IPS-NIHi11 (cell line): ENCODE measurements at places on chromosomes 6 and 20.

DNA sequence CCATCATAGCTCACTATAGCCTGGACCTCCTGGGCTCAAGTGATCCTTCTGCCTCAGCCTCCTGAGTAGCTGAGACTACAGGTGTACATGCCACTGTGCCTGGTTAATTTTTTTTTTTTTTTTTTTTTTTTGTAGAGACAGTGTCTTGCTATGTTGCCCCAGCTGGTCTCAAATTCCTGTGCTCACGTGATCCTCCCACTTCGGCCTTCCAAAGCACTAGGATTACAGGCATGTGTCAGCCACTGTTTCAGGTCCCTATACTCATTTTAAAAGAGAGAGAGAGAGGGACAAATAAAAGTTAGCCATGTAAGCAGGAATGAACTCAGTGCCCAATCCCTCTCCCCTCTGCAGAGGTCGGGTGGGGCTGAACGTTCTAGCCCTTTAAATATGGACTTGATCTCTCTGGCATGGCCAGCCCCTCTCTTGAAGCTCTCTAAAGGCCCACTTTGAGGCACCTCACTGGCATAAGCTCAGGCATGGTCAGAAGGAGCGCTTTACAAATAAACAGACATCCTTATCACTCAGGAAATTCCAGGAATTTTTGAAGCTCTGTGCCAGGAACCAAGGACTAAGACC lies 9.0 kb upstream of the SERPINB1 start:
- no peak for DNase-seq

- no peak for DNase-seq
Measured at GRCh38 chr6:75118925-75119515, 86.8 kb downstream of the COL12A1 start.

DNA sequence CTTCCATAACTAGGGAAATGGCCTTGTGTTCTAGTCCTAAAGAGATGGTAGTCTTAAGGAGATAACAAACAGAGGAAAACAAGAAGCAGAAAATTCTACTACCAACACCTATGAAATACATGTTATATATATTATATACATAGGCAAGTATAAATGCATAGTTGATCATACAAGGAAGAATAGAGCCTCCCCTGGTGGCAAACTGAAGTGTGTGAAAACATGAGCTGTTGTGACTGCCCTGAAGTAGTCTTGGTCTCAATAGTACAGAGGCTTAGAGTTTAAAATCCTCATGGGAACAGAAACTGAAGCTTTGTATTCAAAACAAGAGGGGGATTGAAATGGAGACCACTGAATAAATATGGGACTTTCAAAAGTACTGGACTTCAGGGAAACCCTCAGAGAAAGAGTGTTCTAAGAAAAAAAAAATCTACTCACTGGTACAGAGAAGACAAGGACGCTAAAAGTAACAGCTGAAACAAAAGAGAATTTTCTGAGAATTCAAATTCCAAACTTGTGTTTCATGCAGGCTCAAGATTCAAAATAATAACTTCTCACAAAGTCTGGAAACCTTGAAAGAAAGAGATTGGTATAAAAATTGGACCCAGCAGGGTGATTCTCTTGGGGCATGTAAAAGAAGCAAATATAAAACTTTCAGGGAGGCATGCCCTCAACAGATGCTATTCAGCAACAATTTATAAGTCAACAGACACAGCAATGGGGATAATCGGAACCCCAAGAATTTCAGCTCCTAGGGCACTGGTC lies 59.7 kb upstream of the SAMD3 start:
- DNase-seq, result peak; percentile 31

- DNase-seq, result no peak
Measured at GRCh38 chr20:2293486-2293885, 2.3 kb upstream of the TGM3 start.

DNA sequence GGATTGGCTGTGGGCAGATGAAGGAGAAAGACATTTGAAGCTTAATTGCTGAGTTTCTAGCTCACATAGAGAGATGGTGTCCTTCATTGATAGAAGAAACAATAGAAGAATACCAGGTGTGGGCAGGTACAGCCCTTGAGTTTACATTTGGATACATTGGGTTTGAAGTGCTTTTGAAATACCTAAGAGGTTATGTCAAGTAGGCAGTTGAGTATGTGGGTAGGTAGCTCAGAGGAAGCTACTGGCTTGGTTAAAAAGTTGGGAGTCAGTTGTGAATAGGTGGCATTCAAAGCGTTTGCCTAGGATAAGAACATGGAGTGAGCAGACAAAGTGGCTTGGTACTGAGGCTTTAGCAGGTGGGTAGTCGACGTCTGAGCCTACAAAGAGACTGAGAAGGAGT lies 25.0 kb downstream of the NDUFAF5 start:
- DNase-seq, result no peak

DNA sequence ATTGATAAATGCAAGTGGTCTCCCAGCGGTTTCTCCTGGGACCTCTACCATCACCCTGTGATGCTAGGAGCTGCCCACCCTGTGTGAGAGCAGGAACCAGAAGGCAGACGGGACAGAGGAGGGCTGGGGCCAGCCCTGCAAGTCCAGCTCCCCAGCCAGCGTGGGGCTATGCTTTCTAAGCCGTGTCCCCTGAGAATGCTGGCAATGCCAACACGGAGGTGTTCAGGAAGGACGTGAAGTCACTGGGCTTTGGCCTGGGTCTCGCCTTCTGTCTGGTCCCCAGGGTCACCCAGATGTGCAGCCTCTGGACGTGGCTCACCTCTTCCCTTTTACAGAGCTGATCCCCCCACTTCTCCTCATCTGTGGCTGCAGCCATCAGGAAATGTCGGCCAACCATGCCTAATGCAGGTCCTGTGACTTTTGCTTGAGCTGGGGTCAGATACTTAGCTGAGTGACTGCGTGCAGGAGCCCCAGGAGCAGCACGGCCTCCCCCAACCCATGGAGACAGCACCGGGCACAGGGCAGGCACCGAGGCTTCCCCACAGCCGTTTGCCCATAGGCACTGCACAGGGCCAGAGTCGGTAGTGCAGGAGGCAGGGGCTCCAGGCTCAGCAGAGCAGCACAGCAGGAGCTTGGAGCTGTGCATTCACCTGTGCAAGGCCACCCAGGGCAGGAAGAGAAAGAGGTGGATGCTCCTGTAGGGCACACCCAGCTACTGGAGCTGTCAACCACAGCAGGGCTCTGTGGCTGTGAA lies 66.2 kb downstream of the GNAS-AS1 start:
- no peak for DNase-seq

DNA sequence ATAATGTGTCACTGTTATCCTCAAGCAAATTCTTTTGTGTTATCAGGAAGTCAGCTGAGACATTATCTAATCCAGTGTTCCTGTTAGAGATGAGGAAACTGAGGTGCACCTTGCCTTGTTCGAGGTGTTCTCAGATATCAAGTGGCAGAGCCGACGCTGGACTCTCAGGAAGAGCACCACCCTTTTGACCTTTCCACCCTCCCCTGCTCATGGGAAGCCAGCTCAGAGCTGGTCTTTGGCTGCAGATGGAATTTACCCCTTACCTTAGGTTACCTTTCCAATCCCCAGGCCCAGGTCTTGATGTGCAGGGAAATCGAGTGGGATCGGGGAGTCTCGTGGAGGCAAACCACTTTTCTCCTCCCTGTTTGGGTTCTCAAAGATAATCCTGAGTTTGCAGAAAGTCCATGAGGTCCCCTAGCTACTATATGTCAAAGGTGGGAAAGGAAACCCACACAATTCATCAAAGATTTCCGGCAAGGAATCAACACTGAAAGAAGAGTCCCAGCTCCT lies 62.9 kb upstream of the PIM1 start:
- no peak for DNase-seq

GRCh38 chr6:455835-456234 lies 64.3 kb downstream of the IRF4 start:
- DNase-seq, result no peak

- no peak for DNase-seq
Measured at GRCh38 chr20:25309395-25310267, 61.7 kb downstream of the PYGB start.

- no peak for DNase-seq
Measured at GRCh38 chr6:32192608-32193039, at the start of gene GPSM3. TSS of gene GPSM3 (minus strand) at chr6:32192643. CDS start at chr6:32192513, 130 bp downstream.

DNA sequence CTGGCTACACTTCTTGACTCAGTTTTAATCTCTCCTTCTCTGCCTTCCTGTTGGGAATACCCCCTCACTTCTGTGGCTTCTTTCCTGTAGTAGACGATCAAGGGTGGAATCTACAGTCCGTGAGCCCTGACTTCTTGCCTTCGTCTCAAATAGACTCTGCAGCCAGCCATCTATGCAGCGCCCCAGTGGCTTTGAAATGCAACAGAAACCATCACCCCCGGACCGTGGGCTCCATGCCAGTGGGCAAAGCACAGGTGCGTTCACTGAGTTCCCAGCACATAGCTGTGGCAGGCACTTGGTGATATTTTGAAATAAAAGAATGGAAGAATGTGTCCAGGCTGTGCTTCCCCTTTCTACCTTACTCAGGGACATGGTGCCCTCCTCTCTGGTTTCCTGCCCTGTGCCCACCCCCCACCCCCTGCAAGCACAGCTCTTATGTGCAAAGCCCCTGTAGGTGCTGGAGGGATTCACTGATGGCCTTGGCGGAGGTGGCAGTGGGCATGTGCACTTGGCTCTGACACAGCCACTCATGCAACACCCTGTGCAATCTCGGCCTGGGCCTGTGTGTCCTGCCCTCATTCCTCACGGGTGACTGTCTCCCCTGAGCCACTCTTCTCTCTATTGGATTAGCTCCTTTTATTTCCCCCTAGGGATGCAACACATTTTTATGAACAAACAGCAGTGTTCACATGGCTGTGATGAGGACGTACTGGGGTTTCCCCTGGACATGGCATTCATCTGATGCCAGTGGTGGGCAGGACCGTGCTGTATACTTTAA lies 5.5 kb upstream of the CDSN start:
- DNase-seq, result no peak

DNA sequence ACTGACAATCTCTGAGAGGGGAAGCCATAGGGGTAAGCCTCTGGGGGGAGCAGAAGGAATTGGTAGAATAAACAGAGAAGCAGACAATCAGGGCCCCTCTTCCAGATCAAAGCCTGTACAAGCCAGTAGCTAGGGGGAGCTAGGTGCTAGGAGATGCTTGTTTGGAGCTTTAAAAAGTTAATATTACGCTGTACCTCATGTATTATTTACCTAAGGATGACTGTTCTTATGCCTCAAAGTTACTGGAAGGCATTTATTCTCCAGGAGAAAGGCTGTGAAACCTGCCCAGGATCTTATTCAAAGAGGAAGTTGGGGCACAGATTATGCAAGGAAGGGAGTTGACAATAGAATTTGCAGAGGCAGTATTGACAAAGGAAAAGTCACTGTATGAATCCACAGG lies 111.8 kb upstream of the SLC35F1 start:
- DNase-seq, result no peak

DNA sequence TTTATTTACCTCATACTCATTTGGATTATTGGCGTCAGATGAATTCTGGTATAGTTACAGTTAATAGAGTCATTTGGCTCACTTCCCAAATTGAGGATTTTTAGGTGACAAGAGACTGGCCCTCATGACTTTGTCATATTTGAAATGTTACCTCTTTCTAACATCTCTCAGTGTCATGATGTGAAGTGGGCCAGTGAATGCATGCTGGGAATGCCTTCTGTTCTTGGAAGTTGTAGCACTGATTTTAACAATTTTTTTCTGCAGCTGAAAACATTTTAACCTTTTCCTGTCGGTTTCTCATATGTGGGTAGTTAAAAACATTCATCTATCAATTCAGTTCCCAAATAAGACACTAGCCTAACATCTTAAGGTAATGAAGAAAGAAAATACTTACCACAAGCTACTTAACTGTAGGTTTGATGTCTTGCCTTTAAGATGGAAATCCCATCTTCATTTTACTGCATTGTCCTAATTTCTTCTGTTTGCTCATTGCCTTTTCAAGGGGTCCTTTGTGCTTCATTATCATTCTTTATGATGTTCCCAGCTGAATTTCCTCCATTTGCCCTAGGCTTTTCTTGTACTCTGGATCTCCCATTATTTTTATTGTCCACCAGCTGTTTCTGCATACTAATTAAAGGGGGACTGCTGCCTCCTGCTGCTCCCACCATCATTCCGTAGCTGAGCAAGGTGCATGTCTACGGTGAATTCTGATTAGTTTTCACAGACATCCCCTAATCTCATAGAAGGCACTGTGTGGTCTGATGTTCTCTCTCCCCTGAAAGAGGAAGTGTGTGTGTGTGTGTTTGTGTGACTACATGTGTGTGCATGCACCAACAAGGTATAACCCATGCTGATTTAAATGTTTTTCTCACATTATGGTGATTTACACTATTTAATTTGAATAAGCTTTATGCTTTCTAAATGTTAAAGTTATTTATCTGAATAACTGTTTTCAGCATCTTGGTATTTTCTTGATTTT lies 109.5 kb downstream of the B3GAT2 start:
- no peak for DNase-seq

DNA sequence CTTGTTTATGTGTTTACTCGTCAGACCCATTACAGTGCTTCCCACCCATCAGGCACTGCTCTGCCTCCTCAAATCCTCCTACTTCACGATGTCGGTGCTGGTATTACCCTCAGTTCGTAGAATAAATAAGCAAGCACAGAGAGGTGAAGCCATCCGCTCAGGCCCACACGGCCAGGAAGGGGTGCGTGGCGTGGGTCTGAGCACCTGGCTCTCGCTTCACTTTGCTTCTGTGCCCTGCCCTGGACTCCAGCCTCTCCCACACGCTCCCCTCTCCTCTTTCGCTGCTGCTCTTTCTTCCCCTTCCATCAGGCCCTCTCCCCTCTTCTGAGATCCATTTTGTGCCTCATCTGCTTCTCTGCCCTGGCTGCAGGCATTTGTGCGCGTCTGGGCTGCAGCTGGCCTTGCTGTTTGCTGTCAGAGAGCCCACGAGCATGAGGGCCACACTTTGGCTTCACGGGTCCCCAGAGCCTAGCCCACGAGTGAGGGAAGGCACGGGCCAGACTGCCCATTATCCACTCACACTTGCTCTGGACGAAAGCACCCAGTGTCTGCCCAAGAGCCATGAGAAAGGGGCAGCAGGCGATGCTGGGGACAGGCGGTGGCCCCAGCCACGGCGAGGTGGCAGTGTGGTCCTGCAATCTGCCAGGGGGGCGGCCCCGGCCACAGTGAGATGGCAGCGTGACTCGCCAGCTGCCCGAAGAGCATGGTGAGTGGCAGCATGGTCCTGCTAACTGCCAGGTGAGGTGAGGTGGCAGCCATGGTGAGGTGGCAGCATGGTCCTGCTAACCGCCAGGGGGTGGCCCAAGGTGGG lies 96.2 kb upstream of the MPC1 start:
- DNase-seq, result no peak

- no peak for DNase-seq
Measured at GRCh38 chr6:133644892-133645619, 243.9 kb upstream of the TCF21 start.

DNA sequence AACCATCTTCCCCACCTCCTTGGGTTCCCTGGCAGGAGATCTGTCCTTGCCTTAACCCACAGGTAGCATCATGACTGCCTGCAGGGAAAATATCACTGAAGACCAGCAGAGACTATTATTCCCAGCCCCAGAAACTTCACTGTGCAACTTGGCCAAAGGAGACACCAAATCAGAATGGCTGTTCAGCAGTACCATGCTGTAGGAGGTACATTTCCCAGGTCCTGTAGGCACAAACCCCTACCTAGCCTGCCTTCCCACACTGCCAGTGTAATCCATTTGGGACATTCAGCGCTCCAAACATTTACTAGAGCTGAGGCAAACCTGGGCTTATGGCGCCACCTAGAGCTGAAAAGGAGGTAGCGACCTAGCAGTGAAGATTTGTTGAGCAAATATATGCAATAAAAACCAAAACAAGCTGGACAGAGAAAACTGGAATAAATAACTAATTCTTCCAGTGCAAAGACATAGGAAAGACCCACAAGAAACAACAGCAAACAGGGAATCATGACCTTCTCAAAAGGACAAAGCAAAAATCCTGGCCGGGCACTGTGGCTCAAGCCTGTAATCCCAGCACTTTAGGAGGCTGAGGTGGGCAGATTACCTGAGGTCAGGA lies 60.3 kb downstream of the VTA1 start:
- DNase-seq, result peak; percentile 56

- DNase-seq, result no peak
Measured at GRCh38 chr6:149127212-149127611, 190.3 kb upstream of the TAB2 start.
